Activated CD8-positive, alpha-beta memory T cell treated with anti-CD3 and anti-CD28 coated beads, Interleukin-2, amount 50 U/mL, for 48 hours (primary cell): ENCODE measurements at places on chromosomes 13 and 19.

DNA sequence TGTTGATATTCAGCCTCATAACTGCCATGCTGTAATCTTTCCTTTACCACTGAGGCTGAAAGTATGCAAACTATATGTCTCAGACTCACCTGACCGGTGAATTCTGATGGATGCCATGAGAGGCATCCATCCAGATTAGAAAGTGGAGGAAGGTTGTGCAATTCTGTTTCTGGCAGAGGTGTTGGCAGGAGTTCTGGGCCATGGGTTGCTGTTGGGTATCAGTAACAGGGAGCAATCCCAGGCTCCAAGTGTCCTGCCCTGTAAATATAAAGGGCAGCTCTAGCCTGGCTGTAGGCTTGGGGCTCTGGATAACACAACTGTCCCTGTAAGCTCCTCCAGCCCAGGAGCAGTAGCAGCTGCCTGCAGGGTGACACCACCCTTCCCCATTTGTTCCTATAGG lies 77.4 kb upstream of the ABCC4 start:
- no peak for DNase-seq

DNA sequence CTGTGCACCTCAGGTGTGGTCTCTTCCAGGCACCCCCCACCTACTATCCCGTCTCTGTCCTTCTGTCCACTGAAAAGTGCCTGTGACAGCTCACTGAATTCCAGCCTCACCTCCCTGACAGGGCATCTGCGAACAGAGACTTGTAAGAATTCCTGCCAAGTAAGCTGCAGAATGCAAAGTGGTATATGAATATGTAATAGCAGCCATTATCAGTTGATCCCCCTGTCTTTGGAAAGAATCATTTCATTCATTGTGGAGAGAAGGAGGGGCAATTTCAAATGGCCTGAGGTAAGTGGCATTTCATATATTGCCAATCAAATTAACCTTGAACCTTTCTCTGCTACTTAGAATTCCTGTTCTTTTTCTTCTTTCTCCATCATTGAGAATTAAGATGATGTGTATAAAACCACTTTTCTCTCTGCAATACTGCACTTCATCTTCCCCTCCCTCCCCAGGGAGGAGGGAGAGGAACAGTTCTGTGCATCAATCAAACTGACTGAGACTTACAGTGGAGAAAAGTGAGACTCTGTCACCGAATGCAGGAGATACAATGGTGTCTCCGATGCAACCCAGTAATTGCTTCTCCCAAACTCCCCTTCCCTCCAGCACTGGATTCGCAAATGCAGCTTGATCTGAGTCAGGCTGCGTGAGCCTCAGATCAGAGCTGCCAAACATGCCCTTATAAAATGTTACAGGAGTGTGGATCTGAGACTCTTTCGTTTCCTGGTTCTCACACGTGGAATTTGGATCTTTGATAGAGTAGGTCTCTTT lies 91.7 kb downstream of the SLC10A2 start:
- DNase-seq, result no peak

DNA sequence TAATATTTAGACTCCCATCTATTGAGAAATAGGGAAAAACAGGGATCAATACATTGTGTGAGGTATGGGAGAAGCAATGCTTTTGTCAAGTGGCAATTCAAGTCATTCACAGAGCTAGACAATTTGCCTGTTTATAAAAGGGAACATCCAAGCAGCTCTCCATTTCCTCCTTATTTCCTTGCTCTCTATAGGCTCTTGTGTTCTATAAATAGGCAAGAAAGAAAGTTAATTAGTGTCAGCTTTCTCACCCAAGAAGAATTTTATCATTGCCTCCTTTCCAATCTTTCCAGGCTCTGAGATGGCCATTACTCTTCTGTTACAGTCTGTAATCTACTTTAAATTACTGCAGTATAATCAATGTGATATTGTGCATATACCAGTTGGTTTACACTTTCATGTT lies 199.9 kb downstream of the LHFPL6 start:
- no peak for DNase-seq

GRCh38 chr13:96141032-96141431 lies 51.1 kb downstream of the HS6ST3 start:
- DNase-seq, result no peak

GRCh38 chr13:101841698-101842097 lies 389.2 kb downstream of the ITGBL1 start:
- DNase-seq, result no peak

GRCh38 chr13:97011446-97012131 lies 17.3 kb upstream of the OXGR1 start:
- DNase-seq, result no peak

DNA sequence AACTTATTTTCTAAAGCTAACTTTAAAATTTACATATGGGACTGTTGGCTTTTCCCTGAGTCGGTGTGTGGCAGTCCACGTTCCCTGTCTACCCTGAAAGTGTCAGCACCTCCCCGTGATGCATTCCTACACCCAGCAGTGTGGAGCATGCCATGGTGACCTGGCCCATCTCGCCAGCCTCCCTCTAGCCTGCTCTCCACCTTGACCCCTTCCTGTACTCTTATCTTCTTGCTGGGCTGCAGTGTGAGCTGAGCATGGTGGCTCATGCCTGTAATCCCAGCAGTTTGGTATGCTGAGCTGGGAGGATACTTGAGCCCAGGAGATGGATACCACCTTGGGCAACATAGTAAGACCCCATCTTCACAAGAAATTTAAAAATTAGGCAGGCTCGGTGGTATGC lies 25.4 kb downstream of the MICOS13 start:
- DNase-seq, result no peak

- no peak for DNase-seq
Measured at GRCh38 chr19:35592226-35592625, 6.3 kb downstream of the PMIS2 start.

DNA sequence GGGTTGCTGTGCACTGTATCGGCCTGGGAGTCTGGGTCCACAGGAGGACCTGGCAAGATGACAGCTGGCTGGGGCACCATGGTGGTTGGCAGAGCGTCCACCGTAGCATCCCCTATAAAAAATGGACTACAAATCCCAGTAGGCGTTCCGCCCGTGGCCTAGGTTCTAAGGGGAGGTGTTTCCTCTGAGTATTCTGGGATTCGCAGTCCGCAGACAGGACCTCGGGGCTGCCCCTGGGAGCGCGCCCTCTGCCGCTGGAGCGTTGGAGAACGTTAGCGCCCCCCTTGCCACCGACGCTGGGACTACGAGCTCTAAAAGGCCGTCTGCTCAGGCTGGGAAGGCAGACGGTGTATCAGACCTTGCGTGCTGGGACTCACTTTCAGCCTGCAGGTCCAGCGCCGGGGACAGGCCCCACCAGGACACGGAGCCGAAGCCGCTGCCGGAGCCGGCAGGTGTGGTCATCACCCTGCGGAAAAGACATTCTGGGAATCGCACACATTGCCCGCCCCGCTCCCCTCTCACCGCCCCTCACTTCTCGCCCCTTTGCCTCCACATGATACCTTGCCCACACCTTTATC lies 372 bp downstream of the DNAAF3 start:
- peak; percentile 77 for DNase-seq

- DNase-seq, result no peak
Measured at GRCh38 chr13:107348471-107348870, 780.5 kb upstream of the ARGLU1 start.
